ENCODE measurements at places on chromosomes 11 and 22.

GRCh38 chr11:76808171-76808570, 25.0 kb downstream of the TSKU start:
- DNase-seq, result no peak

GRCh38 chr22:37314315-37315074, 32.2 kb downstream of the CYTH4 start:
- DNase-seq, result no peak

- DNase-seq, result no peak
These were observed 72.8 kb downstream of the SFI1 start for GRCh38 chr22:31569126-31569525.

DNA sequence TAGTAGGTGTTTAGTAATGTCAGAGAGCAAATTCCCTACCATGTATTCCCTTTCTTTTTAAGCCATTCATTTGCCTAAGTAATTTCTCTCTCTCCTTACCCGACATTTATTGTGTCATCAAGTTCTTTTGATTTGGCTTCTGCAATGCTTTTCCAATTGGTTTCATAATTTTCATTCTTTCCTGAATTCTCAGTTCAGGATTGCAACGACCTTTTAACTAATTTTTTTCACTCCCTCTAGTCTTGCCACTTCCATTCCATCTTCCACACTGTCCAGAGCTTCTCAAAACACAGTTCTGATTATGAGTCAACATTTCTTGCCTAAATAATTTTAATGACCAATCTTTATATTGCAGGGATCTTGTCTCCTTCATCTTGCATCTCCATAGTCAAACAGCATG, 41.2 kb upstream of the RAB30 start:
- no peak for DNase-seq

- no peak for DNase-seq
These were observed 20.9 kb downstream of the PARVG start for GRCh38 chr22:44201665-44202064.

DNA sequence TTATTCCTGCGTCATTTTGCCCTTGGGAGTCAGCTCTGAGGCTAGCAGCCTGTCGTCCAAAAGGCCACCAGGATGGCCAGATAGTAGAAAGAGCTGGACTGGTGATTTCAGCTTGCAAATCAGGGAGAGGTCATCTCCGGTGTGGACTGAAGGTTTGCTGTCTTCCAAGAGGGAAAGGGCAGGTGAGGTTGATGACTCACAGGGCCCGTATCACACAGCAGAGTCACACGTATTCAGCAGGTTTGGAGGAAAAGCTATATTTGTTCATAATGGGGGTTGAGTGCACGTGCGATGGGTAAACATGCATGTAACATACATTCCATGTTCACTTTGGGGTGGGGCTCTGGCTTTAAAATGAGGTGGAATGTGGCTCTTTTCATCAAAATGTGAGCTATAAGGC, 25.6 kb downstream of the MRPL21 start:
- no peak for DNase-seq

GRCh38 chr11:33463059-33463458, 205.9 kb downstream of the HIPK3 start:
- DNase-seq, result no peak

DNA sequence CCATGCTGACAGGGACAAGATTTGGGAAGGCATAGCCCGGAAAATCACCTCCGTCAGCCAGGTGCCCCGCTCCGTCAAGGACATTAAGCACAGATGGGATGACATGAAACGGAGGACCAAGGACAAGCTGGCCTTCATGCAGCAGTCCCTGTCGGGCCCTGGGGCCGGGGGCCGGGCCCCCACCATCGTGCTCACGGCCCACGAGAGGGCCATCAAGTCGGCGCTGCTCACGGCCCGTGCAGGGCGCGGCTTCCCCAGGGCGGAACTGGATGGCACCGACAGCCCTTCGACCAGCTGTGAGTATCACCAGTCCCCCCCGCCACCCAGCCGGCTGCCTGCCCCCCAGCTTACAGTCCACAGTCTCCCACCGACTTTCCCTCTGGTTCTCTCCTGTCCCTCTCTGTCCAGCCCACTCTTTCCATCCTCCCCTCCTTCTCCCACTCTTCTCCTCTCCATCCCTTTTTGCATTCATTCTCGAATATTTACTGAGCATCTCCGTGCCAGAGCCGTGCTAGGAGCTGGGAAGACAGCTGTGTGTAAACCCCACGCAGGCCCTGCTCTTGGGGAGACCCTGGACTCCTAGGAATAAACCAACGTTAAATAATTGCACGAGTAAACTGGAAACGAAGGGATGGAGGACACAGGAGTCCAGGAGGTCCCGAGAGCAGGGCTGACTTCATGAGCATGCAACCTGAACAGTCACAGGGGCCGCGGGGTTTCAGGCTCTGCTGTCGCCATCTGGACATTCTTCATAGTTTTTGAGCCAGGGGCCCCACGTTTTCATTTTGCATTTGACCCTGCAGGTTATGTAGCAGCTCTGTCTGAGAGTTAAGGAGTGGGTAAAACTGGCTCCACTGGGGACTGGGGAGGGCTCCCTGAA, 62.8 kb downstream of the PRDM11 start:
- no peak for DNase-seq

DNA sequence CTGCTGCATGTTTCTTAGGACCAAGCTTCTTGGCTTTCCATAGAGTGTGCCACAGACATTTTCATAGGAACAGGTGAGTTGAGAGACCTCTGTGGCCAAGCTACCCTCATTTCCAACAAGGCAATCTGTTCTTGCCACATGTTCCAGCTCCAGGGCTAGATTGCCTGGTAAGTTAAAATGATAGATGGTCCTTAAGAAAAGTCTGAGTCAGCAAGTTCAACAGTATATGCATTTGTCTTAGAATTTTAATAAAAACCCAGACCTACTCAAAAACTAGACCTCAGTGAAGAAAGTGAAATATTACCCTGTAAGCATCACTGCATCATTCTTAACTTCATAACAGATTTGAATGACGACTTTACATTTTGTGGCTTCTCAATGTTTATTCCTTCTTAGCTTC, 1123.6 kb downstream of the DLG2 start:
- DNase-seq, result no peak

DNA sequence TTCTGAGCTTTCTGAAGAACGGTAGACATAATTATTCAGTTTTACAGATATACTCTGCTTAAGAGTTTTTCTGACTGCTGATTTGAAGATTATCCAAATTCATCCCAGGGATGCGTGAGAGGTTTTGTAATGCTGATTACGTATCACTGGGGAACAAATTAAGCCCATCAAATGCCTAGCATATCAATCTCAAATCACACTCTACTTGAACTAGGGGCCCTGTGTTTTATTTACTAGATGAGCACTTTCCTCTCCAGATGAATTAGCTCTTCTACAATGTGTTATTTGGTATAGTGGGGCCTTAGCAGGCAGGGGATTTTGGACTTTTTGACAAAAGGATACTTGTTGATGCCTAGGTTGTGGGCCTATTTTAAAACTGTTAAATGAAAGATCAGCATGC, 177.9 kb downstream of the JRKL start:
- DNase-seq, result no peak

- no peak for DNase-seq
These were observed 102.9 kb downstream of the USP35 start for GRCh38 chr11:78291503-78292108.

DNA sequence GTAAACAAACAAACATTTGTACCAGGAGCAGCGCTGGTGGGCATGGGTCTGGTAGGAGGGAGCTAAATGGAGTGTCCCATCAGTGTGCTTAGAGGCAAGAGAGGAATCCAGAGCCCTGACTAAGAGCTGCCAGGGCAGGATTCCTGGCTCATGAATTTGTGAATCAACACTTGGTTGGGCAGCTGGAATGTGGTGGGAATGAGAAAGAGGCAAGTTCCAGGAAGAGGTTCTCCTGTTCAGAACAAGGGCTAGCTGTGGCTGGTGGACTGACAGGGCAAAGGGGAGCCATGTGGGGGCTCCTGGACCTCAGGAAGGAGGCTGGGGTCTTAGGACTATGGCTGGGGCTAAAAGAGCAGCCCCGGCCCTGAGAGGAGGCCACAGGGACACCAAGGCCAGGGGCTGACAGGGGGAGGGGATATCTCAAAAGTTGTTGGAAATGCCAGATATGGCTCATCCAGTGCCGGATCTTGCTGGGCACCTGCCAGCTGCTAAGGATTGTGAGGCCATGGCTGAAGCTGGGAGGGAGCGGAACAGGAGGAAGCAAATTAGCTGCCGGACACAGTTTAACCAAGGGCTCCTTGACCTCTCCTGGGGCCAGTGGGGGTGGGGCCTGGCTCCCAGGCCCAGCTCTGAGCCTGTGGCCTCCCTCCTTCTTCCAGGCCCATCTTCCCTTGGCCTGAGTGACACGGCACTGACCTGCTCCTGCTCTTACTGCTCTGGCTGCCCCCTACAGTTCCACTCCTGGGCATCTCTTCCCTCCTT, 14.6 kb upstream of the P2RY6 start:
- no peak for DNase-seq

DNA sequence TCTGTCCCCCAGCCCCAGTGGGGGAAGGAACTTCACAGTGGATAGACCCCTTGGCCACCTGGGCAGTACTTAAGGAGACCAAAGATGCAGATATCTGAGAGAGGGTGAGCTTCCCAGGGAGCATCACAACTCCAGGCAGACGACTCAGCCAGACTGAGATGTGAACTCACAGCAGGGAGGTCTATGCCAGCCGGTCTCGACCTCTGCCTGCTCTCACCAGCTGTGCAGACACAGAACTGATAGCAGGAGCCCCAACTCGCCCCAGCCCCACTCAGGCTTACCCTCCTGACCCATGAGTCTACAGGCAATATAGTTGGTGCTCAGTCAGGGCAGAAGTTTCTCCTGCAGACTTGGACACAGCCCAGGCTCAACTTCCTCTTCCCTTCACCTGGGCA, 29.7 kb upstream of the ACCSL start:
- DNase-seq, result no peak

GRCh38 chr22:43747877-43748276, 64.2 kb downstream of the EFCAB6 start:
- DNase-seq, result no peak

DNA sequence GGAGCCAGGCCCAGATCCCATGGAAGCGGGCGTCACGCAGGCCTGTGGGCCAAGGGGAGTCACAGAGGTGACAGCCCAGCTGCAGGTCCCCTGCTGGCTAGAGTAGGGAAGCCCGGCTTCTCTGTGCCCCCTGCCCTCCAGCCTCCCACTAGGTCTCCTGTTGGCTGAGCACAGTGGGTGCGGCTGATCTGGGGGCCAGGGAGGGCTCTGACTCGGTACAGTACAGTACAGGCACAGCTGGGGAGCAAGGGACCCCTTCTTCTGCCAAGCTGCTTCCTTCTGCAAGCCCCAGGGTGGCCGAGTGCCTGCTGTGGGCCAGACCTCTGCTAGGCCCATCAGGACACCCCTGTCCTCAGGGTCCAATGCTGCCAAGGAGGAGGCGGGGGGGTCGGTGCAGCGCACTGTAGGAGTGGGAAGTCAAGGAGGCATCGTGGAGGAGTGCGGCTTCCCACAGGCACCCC, 10.1 kb downstream of the SUSD2 start:
- DNase-seq, result no peak

GRCh38 chr11:33553486-33553885, 147.1 kb downstream of the C11orf91 start:
- DNase-seq, result no peak
